Activated CD4-positive, alpha-beta T cell treated with anti-CD3 and anti-CD28 coated beads, Interleukin-2, amount 50 U/mL, for 1 hour (primary cell): ENCODE measurements at places on chromosomes 1 and 21.

- DNase-seq, result no peak
Measured at GRCh38 chr1:91013302-91013701, 8.5 kb downstream of the ZNF644 start.

DNA sequence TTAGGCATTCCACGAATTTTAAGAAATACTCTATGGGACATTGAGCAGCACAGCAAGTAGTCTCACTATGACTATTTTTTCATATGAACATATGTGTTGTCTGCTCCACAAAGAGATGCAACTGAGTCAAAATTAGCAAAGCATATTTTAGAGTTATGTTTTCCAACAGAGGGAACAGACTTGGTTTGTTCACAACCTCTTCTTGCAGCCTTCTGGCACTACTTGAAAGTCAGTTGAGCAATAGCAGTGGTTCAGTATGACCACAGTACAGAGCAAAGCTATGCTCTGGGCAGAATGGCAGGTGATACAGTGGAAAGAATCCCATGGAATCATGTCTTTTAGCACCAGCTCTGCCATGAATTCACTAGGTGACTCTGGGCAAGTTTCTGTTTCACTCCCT is 5.2 kb downstream of the CCN1 start:
- no peak for DNase-seq

GRCh38 chr1:69363236-69363635 is 204.5 kb upstream of the LRRC7 start:
- no peak for DNase-seq

GRCh38 chr1:195606483-195606882 is 1001.8 kb downstream of the KCNT2 start:
- DNase-seq, result no peak

DNA sequence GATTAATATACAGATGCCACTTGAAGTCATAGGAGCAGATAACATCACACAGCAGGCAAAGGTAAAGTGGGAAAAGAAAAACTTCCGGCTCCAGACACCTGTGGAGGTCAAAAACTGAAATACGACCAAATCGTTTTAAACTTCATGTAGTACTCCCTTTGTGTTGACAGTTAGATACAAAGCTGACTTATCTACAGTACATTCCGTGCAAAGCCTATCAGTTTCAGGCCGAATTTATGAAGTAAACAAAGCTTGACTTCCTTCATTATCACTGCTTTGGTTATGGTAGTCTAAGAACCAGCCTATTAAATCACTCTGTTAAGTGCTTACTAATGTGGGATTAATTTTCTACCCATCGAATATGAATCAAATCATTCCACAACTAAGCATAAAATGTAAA is 156.3 kb downstream of the SMYD3 start:
- no peak for DNase-seq
